ENCODE measurements at places on chromosomes 5 and 9.

GRCh38 chr5:179912951-179913350 is 5.3 kb upstream of the TBC1D9B start:
- DNase-seq, result no peak

- DNase-seq, result no peak
Measured at GRCh38 chr9:78261403-78262001, 25.6 kb downstream of the CEP78 start.

GRCh38 chr5:180343110-180343830 is 9.9 kb downstream of the GFPT2 start:
- DNase-seq, result peak; percentile 49

DNA sequence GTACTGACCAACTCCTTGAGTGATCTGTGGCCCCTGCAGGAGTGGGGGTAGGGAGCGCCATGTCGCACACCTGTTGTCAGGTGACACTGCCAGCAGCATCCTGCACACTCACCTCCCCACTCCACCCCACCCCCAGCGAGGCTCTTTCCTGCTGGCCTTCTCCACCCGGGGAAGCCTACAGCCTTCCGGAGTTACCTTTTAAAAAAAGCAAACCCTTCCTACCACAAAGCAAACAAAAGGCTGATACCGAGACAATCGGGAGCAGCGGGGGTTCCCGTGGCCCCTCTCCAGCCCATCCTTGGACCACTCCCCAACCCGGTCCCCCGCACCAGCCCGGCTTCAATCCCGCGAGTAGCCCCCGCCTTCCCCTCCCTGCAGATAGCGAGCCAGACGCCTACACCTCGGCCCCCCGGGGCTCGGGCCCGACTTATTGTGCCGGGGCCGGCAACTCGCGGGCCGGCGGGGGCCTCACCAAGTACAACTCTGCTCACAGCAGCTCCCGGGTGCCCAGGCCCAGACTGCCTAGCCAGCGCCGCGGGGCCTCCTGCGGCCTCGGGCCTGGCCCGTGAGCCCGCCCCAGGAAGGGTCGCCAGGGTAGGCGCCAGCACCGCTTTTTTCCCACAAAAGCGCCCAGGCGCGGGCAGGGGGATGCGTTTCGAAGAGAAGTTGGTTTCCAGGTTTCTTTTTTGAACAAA is 724 bp downstream of the MACROH2A1 start:
- peak; percentile 51 for DNase-seq

DNA sequence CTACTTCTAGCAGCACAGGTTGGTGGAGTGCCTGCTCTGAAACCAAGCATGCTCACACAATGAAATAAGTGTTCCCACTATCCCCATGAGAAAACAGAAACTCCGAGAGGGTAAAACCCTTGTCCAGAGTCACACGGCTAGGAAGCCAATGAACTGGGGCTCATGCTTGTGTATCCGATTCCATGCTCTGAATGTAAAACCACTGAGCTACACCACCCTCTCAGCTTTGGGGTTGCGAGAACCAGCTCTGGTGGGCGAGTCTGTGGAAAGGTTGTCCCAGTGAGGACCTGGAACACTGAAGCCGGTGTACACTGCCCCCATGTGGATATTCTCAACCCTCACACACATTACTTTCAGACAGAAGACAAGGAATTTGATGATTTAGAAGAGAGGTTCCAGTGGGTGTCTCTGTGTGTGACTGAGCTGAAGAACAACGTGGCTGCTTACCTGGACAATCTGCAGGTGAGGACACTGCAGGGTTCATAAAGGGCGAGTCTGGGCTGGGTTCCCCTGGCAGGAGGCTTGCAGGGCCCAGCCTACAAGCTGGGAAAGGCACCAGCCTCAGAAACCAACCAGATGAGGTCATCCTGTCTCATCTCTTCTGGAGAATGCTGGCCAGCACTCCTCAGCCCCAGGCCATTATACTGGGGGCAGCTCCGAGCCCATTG is 37.4 kb downstream of the ARHGEF37 start:
- peak; percentile 50 for DNase-seq

DNA sequence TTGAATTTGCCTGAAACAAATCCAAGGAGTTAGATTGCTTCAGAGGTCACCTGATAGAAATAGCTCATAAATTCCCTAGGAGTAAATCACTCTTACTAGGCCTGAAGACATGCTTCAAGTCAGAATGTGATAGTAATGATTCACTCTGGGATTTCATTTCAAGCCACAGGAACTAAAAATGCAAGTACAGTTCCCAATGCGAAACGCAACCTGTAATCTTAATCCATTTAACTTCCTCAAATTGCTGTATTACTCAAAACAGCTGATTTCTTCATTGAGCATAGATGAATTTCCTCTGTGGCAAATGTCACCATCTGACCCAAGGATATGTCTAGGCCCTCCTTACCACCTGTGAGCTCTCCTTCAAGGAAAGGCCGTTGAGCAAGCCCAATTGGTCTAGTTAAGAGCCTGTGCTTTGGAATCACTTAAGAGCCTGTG is 32.1 kb upstream of the IL6ST start:
- no peak for DNase-seq

- DNase-seq, result no peak
Measured at GRCh38 chr9:73742412-73742811, 590.7 kb downstream of the ANXA1 start.
